Pulmonary artery endothelial cell (primary cell): ENCODE measurements at places on chromosomes 7 and 10. TPM values are rescaled to one million over a fixed set of nuclear protein-coding genes. Genes with fewer than 3 reads are reported as not detected.

Gene NME8
- not detected in 2 replicates for total RNA-seq

DNA sequence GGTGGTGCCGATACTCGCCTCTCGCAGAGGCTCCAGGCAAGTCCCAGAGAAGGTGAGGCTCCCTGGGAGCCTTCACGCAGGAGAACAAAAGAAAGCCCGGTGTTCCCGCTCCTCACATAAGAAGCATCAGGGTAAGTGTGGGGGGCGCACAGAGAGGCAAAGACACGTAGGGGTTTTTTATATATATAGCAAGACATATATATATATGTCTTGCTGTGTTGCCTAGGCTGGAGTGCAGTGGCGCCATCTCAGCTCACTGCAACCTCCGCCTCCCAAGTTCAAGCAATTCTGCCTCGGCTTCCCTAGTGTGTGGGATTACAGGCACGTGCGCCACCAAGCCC lies 61.3 kb downstream of the PDIA4 start:
- no peak for DNase-seq

- no peak for DNase-seq
Observed at GRCh38 chr7:23893942-23894891, 184.2 kb downstream of the STK31 start.

Gene LIPJ
- 0.21 TPM in 1 of 2 replicates, not detected in the other for total RNA-seq

GRCh38 chr7:134619627-134620331 lies 26.9 kb upstream of the BPGM start:
- DNase-seq: peak; percentile 81

- no peak for DNase-seq
Observed at GRCh38 chr10:114142018-114142417, 32.0 kb downstream of the CCDC186 start.

GRCh38 chr7:34842782-34843181 lies 184.8 kb downstream of the NPSR1 start:
- DNase-seq: no peak

Gene SPDYE2B
- not detected in 2 replicates for total RNA-seq

DNA sequence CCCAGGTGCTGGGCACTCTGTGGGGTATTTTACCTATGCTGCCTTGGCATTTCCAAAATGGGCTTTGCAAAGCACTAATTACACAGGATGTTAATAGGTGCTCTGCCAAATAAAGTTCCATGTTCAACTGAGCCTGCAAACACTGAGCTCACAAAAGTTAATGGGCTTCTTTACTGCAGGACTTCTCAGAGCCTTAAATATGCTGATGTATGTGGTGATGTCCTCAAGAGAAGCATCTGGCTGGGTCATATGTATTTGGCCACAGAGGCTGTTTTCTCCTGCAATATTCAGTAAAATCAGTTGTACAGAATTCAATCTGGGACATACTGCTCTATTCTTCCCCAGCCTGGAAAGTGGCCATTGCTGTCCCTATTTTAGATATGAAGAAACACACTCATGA lies 31.3 kb downstream of the GRID1 start:
- DNase-seq: no peak

DNA sequence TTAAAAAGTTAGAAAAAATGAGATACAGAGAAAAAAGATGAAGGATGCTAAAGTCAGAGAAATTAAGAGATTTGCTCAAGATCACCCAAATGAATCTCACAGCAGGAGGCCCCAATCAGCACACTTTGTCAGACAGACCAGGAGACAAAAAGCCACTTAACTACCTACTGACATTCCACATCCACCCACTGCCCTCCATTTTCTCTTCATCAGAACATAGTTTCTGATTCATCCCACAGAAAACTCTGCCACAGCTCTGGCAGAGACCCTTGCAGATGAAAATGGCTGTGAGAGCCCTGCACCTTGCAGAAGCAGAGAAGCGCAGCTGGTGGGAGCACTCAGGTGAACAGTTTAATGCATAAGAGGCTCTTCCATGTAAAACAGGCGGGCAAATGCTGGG lies 26.6 kb downstream of the DGKI start:
- no peak for DNase-seq

Gene LOXL4
- total RNA-seq: 1.1 and 1.3 TPM in 2 replicates

- no peak for DNase-seq
Observed at GRCh38 chr10:100438674-100439315, 24.0 kb upstream of the WNT8B start.

GRCh38 chr7:105996860-105997737 lies 34.0 kb downstream of the CDHR3 start:
- no peak for DNase-seq

Gene SGMS1
- total RNA-seq: 34.2 and 57.3 TPM in 2 replicates

- no peak for DNase-seq
Observed at GRCh38 chr7:133253519-133253875, 619 bp downstream of the EXOC4 start.

DNA sequence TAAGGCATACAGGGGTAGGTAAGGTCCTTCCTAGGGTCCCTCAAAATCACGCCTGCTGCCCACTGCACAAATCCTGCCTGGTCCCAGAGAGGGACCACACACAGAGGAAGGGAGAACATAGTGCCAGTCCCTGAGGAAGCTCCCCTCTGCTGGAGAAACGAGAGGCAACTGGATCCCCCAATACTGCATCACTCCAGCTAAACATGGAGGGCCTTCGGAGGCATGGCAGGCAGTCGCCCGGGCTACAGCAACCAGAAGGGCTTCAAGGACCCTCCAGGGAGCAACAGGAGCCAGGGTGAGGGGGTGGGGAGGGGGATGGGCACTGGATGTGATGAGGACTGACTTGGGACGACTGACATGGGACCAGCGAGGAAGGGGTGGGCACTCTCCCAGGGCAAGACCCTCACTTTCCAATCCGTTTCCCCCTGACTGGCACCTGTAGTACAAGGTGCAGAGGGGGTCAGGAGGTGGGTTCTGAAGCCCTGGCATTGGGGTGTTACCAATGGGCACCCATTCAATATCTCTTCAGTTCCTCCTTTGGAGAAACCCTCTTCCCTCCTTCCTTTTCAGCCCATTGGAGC lies 21.7 kb downstream of the DDIT4 start:
- DNase-seq: no peak

DNA sequence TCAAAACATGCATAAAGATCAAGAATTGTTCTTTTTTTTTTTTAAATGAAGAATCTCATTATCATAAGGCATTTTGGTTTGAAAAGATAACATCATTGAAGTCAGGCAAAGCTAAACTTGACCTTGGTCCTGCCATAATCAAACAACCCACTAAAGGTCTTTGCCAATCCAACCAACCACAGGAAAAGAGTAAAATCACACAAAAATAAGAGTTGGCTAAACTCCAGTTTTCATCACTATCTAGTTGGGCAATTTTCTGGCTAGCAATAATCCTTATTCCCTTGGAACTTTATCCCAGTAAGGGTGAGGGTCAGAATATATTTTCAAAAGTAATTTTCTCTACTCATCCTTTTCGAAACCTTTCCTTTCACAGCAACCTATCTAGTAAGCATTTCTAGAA lies 62.4 kb downstream of the HIBADH start:
- no peak for DNase-seq

- DNase-seq: no peak
Observed at GRCh38 chr10:79106256-79107050, 37.7 kb downstream of the ZMIZ1 start.

Gene TMUB1
- total RNA-seq: 18.0 and 19.6 TPM in 2 replicates
